ENCODE measurements at places on chromosomes 6 and 20.

DNA sequence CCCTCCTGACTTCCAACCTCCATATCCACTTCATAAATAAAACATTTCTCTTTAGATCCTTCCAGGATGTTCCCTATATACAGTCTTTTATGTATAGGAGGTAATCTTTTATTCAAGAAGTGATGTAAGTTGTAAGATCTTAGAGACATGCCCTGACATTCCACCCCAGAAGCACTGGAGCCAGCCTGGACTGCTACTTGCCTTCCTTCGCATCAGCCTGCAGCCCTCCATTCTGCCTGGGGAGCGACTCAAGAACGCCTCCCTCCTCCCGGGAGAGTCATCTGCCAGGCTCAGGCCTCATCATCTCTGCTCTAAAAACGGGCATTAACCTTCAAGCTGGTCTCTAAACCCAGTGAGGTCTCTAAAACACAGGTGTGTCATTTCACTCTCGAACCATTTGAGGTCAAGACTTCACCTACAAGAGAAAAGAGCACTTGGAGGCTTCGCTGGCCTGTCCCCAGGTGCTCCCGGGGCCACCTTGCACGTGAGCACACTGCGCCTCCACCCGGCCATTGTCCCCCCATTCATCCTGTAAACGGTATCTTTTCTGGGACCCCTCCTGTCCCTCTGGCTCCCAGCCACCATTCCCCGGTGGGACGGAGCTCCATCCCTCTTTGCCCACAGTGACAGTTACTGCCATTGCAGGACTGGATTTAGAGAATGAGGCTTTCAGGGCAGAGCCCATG, 107.5 kb upstream of the PDE10A start:
- DNase-seq, result no peak

DNA sequence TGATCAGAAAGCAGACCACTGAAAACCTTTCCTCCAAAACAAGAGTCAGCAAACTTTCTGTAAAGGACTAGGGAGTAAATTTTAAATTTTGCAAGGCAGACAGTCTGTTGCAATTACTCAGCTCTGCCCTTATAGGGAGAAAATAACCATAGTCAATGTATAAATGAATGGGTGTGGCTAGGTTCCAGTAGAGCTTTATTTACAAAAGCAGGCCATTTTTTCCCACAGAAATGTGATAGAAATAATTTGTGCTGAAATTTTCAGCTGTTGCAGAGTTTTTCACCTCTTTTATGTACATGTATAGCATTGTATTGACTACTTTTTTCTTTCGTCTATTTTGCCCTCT, 7.7 kb downstream of the AMD1 start:
- no peak for DNase-seq

- no peak for DNase-seq
These were observed 2.5 kb upstream of the CLDN20 start for GRCh38 chr6:155261111-155261900.

GRCh38 chr6:18216411-18216810, 47.9 kb downstream of the DEK start:
- DNase-seq, result no peak

DNA sequence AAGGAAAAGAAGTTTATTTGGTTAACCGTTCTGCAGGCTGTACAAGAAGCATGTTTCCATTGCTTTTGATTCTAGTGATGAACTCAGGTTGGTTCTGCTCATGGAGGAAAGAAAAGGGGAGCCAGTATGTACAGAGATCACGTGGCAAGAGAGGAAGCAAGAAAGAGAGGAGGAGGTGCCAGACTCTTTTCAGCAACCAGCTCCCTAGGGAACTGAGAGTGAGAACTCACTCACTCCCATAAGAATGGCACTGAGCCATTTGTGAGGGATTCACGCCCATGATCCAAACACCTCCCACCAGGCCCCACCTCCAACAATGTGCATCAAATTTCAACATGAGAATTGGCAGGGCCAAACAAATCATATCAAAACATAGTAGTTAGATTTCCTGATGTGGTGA, 649.1 kb downstream of the EPM2A start:
- no peak for DNase-seq

DNA sequence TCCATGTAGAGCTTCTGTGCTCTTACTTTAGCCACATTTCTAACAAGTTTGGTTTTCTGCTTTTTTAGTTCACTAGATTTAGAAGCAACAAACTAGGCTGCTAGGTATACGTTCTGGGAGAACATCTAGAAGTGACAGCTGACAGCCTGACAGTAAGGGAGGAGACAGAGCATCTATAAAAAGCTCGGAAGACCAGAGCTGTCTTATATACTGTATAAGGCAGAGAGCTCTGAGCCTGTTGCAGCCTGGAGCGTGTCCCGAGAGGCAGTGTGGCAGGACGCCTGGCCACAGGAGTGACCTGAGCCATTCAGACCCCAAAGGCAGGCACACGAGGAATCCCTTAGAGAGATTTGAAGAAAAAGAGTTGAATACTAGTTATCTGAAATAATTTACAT, 24.6 kb downstream of the PPP1R14C start:
- DNase-seq, result no peak

DNA sequence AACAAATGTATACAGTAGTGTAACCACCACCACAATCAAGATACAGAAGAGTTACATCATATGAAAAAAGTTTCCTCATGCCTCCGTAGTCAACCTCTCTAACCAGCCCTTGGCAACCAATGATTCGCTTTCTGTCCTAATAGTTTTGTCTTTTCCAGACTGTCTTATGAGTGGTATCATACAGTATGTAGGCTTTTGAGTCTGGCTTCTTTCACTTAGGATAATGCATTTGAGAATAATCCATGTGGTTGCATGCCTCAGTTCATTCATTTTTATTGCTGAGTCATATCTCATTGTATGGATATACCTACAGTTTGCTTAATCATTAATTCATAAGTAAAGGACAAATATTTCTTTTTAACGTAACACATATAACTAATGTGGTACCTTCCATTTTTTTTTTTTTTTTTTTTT, 86.4 kb upstream of the RIPOR2 start:
- no peak for DNase-seq

- no peak for DNase-seq
These were observed 532.8 kb downstream of the RFPL4B start for GRCh38 chr6:112879920-112880413.

GRCh38 chr6:90818163-90818562, 231.3 kb upstream of the MAP3K7 start:
- no peak for DNase-seq

- no peak for DNase-seq
These were observed 16.7 kb downstream of the TIAM2 start for GRCh38 chr6:155011809-155012291.

GRCh38 chr20:24813080-24813479, 136.0 kb upstream of the CST7 start:
- DNase-seq, result no peak

DNA sequence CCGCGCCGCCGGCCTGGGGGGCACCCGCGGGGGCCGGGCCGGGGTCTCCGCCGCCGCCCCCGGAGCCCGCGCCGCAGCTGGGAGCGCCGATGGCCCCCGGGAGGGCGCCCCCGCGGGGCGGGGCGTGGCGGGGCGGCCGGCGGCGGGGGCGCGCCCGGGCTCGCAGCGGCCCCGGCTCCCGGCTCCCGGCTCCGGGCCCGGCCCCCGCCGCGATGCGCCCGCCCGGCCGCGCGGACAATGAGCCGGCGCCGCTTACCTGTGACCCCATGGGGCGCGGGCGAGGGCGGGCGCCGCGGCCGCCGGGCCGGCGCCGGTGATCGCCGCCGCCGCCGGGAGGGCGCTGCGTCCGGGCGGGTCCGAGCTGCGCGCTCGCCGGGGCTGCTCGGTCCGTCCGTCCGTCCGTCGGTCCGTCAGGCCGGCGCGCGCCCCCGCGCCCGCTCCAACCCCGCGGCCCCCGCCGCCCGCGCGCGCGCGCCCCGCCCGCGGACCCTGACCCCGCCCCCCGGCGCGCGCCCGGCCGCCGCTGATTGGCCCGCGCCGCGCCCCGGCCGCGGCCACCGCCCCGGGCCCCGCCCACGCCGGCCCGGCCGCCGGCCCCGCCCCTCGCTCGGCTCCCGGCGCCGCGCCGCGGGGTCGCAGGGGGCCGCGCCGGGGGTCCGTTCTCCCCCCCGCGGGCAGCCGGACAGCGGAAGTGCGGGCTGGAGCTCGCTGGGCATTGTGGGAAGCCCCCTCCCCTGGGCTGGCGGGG, at the start of gene ZBTB46:
TSS of gene ZBTB46 (minus strand) at position 424 of the 748 bp plus-strand sequence. CDS start 40,507 bp downstream, outside the sequence.
- DNase-seq, result no peak

GRCh38 chr6:157665180-157665579, 157.9 kb upstream of the SNX9 start:
- no peak for DNase-seq

GRCh38 chr6:160348223-160349019, at the start of gene SLC22A3:
Gene SLC22A3 (plus strand): TSS chr6:160348378. CDS start chr6:160348420, 42 bp downstream.
- DNase-seq, result no peak

DNA sequence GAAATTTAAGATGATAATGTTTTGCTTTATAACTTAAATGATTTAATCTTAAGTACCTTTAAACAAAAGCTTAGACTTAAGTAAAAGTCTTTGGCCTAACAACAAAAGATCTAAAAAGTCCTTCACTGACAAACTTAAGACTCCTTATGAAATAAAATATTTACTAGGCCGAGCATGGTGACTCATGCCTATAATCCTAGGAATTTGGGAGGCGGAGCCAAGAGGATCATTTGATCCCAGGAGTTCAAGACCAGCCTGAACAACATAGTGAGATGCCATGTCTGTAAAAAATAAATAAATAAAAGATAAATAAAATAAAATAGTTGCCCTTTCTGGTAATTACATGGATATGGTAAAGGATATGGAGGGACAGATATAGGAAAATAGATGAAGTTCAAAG, 12.4 kb downstream of the KATNA1 start:
- DNase-seq, result no peak

DNA sequence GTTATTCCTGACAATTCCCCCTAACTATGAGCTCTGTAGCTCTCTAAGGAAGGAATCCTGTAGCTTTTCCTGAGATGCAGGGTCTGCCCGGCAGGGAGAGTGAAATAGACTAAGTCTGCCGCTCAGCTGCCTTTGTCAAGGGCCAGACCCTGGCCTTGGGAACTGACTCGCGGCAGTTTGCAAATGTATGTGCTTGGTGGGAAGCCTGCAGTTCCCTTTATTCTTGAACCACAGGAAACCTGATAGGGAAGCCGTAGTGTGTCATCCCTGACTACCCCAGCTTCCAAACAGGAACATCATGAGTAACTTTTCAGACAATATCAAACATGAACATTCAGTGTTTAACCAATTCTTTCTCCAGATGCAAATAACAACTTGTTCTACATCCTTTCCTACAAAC, 78.7 kb upstream of the IFNGR1 start:
- DNase-seq, result no peak

- DNase-seq, result peak; percentile 49
These were observed at the start of gene SLC2A4RG for GRCh38 chr20:63739130-63740069. Gene SLC2A4RG (plus strand): TSS chr20:63739776. CDS start chr20:63739913, 137 bp downstream.

DNA sequence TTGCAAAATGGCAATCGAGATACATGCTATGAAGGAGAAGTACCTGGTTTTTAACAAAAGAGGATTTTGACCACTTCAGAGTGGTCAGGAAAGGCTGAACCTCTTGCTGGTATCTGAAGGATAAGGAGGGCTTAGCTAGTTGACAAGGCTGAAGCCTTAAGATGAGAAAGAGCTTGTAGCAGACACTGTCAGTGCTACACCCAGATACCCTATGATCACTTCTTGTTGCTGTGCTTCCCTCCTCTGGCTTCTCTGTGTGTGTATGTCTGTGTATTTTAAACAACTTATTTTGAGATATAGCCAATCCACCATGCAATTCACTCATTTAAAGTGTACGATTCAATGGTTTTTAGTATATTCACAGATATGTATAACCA, 38.9 kb upstream of the TGM2 start:
- DNase-seq, result no peak

GRCh38 chr20:46690219-46691106, 1.2 kb upstream of the TP53RK start:
- no peak for DNase-seq

DNA sequence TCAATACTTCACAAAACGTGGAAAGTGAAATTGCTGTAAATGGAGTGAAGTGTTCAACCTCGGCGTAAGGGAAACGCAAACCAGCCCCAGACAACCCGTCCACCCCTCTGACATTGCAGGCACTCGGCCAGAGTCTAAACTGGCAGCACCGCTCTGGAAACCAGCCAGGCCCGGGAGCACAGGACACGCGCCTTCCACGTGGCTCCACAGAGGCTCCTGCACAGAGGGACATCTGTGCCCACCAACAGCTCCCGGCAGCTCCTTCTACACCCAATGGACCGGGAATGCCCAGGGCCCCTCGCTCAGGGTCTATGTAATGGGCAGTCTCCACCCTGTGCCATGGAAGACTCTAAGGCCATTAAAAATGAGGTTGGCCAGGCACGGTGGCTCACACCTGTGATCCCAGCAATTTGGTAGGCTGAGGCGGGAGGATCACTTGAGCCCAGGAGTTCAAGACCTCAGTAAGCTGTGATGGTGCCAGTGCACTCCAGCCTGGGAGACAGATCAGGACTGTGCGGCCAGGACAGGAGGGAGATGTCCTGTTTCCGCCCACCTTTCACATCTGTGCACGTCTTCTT, 3.4 kb upstream of the HELZ2 start:
- no peak for DNase-seq

GRCh38 chr6:4420160-4420865, 284.9 kb upstream of the ECI2 start:
- no peak for DNase-seq

GRCh38 chr6:13369591-13369990, 41.3 kb upstream of the TBC1D7 start:
- no peak for DNase-seq

DNA sequence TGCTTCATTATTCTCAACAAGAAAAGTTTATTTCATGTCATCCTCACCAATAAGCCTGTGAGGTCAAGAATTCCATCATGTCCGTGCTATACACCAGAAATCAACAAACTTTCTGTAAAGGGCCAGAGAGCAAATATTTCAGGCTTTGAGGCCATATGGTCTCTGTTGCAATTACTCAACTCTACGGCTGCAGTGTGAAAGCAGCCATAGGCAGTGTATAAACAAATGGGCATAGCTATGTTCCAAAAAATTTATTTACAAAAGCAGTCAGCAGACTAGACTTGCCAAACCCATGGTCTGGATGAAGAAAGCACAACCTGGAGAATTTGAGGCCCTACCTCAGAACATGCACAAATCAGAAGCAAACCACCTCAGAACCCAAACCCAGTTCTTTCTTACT, 118.5 kb downstream of the PCSK2 start:
- DNase-seq, result no peak

- DNase-seq, result peak; percentile 80
These were observed at the start of gene BRPF3 for GRCh38 chr6:36196113-36196879. Gene BRPF3 (plus strand): TSS chr6:36196744. CDS start chr6:36200323, 3,579 bp downstream.

DNA sequence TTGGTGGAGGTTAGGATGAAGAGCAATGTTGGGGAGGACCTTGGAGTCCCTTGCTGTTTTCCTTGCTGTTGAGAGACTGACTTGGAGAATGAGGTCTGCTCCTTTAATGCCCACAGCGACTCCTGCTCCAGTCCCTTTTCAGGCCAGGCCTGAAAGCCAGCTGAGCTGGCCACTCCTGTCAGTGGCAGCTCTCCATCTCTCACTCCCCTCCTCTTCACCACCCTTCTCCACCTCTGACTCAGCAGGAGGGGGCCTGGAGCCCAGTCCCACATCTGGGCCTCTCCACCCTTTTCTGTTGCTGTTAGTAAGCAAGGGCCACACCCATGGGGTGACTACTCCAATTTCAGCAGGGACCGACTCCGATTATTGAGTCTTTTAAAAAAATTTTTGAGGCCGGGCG, 2.2 kb downstream of the SNX21 start:
- no peak for DNase-seq

GRCh38 chr20:55684578-55684977, 320.7 kb downstream of the CBLN4 start:
- no peak for DNase-seq

- no peak for DNase-seq
These were observed 30.8 kb upstream of the RUNX2 start for GRCh38 chr6:45297320-45297719.
